KBM-7 (cell line): ENCODE measurements at places on chromosomes 16 and 17.

DNA sequence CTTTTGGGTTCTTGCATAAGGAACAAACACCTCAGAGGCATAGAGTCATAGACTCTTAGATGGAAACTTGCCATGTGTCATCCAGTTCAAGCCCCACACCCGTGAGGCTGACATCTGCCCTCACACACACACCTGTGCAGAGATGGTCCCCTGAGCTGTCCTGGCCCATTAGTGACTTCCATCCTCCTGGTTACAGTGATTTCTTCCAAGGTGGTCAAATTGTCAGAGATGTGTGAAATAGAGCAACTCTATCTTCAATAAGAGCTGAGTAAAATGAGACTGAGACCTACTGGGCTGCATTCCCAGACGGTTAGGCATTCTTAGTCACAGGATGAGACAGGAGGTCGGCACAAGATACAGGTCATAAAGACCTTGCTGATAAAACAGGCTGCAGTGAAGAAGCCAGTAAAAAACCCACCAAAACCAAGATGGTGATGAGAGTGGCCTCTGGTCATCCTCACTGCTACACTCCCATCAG, 342.2 kb upstream of the TNRC6C start:
- no peak for DNase-seq

DNA sequence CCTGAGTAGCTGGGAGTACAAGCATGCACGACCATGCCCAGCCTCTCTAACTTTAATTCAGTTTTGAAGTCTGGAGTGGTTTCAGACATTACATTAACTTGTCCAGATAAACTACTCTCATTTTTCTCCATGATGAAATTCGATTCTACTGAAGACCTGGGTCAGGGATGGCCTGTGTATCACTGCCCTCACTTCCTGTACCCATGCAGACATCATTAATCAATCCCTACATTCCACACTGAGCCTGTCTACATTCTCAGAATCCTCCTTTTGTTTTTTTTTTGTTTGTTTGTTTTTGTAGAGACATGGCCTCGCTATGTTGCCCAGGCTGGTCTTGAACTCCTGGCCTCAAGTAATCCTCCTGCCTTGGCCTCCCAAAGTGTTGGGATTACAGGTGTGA, 22.6 kb downstream of the ADCY7 start:
- DNase-seq = no peak

DNA sequence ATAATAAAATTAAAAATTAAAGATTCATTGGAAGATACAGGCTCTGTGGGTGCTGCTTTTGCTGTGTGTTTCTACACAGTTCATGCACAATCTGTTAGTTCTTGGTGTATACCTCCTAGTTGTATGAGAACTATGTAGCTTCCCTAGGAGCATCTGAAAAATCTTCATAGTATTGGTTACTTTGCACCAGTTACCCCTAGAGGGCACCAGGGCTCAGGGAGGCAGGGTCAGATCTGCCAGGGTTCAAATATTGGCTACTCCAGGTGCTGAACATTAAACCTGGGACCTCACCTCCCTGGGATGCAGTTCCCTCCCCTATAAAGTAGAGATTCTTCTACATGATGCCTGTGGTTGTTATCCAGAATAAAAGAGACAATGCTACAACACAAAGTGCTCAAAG, 583.0 kb upstream of the CDH11 start:
- no peak for DNase-seq

GRCh38 chr16:85608515-85608885, 4.6 kb upstream of the GSE1 start:
- DNase-seq = no peak

GRCh38 chr16:56781528-56781961, 51.6 kb downstream of the NUP93 start:
- DNase-seq = no peak

- DNase-seq = no peak
Observed at GRCh38 chr17:54795046-54795445, 105.6 kb upstream of the TOM1L1 start.

DNA sequence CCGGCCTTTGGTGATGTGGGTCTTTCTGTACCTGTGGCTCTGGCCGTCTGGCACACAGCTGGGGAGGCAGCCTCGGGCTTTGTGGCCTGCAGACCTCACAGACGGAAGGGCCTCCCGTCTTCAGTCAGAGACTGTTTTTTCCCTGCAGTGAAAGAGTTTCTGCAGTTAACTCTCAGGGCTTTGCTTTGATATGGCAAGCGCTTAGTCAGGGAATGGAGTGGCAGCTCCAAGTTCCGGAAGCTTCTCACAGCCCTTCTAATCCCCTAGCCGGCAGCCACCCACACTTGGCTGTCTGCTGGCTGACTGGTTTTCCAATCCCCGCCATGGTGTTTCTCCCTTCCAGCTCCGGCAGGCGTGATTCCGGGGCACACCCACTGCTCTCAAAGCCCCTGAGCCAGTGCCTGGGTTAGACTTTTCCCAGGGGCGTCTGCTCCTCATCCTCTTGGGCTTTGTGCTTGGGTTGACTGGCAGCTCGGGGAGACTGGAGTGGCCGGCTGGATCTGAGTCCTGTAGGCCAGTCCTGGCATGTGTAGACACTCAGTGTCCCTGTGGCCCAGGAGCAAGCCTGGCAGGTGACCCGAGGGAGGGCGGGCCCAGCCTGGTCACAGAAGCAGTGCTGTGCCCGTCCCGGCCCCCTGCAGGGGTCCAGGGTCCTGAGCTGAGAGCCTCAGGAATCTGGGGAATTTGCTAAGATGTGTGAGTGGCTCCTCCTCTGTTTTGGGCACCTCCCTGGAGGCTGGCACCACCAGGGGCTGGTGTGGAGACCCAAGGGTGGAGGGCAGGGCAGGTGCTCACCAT, 29.9 kb downstream of the BAIAP2 start:
- DNase-seq = no peak

DNA sequence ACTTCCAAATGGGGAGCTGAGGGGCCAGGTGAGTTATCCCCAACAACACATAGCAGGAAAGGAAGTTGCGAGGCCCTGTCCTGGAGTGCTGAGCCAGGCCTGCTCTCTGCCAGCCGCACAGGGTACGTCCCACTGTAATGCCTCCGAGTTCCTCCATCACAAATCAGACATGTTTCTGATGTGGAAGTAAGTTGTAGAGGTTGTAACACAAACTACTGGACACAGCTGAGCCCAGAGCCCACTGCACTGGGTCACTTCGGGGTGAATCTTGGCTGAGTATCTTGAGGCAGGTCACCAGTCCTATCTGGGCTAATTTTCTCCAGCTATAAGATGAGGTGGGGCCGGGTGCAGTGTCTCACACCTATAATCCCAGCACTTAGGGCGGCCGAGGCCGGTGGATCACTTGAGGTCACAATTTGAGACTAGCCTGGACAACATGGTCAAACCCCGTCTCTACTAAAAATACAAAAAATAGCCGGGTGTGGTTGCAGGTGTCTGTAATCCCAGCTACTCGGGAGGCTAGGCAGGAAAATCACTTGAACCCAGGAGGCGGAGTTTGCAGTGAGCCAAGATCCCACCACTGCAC, 100.8 kb upstream of the CDH5 start:
- DNase-seq = no peak

- no peak for DNase-seq
Observed at GRCh38 chr17:57468932-57469775, 212.8 kb downstream of the MSI2 start.

- no peak for DNase-seq
Observed at GRCh38 chr16:84650062-84650991, 2.0 kb downstream of the KLHL36 start.

DNA sequence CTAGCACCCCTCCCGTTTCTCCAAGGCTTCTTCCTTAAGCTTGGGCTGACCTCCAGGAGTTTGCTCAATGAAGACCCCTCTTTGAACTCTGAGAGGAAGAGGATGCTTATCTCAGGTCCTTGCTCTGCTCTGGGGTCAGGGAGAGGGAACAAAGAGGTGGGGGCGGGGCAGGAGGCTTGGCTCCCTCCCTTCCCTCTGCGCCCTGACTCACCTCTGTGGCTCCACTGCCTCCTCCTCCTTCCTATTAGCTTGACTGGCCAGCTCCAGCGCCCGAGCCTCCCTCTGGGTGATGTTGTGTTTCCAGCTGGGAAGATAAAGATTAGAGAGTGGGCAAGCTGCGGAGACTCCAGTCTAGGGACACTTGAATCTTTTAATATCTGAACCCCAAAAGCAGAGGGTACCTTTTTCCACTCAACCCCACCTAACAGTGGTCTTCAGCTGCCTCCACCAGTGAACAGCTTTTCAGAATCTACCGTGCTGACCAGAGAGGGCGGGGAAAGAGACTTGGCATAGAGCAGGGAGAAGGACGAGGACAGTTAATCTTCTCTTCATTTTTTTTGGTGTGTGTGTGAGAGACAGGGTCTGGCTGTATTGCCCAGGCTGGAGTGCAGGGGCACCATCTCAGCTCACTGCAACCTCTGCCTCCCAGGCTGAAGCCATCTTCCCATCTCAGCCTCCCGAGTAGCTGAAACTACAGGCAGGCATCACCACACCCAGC, 6.7 kb downstream of the GIP start:
- DNase-seq = no peak

- DNase-seq = no peak
Observed at GRCh38 chr17:66306446-66306845, 4.0 kb downstream of the PRKCA start.

GRCh38 chr17:8001976-8002720, at the start of gene GUCY2D:
Gene GUCY2D, plus strand, starts transcription at chr17:8002615. Its CDS starts 433 bp downstream, at chr17:8003048.
- DNase-seq = peak; percentile 74

- DNase-seq = no peak
Observed at GRCh38 chr16:30766206-30766932, 4.2 kb downstream of the RNF40 start.

GRCh38 chr17:78759203-78759968, 22.7 kb downstream of the CYTH1 start:
- peak; percentile 92 for DNase-seq

GRCh38 chr17:10635290-10635689, 21.8 kb downstream of the MYH3 start:
- DNase-seq = no peak

DNA sequence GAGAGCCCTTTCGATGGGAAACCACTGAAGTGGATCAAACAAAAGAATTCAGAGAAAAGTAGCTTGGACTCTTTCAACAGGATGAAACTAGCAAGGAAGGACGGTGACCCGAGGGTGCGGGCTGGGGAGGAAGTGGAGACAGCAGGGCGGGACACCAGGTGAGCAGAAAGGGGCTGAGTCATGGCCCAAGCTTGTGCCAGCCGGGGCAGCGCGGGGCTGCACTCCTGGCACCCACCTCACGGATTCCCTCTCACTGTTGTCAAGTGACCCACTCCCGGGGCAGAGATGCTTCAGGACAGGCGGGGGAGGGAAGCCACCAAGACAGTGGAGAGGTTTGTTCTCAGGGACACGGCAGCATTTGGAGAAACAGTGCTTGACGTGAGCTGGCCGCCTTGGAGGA, 10.7 kb upstream of the RNF222 start:
- no peak for DNase-seq

GRCh38 chr16:19875900-19876299, 8.7 kb downstream of the GPRC5B start:
- no peak for DNase-seq

- no peak for DNase-seq
Observed at GRCh38 chr17:49730785-49731434, 23.1 kb upstream of the SLC35B1 start.

DNA sequence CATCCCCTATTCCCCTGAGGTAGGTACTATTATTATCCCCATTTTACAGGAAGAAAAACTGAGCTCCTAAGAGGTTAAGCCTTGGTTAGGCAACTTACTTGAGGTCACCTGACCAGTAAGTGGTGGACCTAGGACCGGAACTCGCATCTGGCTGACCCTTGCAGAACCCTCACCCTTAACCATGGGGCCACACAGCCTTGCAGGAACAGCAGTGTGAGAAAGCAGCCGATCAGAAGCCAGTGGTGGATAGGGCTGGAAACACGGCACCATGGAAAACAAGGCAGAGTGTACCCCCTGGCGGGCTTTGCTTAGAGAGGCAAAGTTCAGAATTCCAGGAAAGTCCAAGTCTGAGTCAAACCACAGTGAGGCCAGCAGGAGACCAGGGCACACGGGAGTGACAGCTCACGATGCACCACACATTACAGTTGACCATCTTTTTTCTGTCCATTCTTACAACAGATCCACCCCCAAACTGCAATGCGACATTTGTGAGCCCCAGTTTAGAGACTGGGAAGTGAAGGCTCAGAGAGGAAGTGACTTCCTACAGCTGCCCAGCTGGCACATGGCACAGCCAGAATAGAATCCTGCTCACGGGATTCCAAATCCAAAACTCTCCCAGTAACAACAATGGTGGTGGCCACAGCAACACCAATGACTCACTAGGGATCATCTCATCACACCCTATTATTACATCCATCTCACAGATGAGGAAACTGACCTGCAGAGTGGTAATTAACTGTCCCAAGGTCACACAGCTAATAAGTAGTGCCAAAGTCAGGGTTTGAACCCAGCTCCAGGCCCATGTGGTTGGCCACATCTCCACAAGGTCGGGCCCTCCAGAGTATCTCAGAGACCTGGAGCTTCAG, 20.3 kb downstream of the KIFC3 start:
- DNase-seq = no peak

- DNase-seq = no peak
Observed at GRCh38 chr17:37170881-37171425, 204.8 kb upstream of the C17orf78 start.

DNA sequence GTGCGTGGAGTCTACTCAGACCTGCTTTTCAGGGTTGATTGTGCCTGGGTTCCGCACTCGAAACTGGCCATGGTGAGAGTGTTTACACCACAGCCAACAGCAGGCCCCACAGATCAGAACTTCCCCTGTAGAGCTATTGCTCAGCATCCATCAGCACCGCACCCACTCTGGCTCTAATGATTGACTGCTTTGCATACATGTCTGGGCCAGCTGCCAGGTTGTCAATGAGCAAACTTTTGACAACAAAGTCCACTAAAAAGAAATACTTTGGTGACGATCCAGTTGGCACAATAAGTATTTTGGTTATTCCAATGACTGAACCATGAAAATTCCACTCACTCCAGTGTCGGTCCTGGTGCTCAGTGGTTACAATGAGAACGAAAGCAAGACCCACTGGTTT, 190.7 kb downstream of the FOXL1 start:
- no peak for DNase-seq

- no peak for DNase-seq
Observed at GRCh38 chr17:8659758-8660410, 29.4 kb upstream of the MYH10 start.

DNA sequence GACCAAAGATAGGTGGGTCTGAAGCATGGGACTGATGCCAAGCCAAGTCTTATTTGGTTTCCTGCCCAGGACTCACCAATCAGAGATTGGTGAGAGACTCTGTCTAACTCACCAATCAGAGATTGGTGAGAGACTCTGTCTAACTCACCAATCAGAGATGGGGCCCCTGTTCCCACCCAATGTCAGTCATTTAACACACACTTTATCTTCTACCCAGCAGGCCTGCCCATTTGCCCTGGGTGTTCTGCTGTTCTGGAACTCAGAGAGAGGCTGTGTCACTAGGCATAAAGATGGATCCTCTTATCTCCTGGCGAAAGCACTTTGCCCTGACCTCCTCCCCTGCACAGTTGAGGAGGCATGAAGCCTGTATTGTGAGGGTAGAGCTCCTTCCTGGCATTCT, 5.4 kb upstream of the RHOT1 start:
- DNase-seq = no peak

GRCh38 chr16:50324345-50324744, 44.4 kb downstream of the BRD7 start:
- no peak for DNase-seq
